Thyroid gland (tissue), 4 donors: ENCODE measurements at places on chromosomes 6 and 20. TPM values are rescaled to one million over a fixed set of nuclear protein-coding genes. Genes with fewer than 3 reads are reported as not detected.

GRCh38 chr6:84516154-84516553 is 248.2 kb downstream of the TBX18 start:
- DNase-seq: no peak

DNA sequence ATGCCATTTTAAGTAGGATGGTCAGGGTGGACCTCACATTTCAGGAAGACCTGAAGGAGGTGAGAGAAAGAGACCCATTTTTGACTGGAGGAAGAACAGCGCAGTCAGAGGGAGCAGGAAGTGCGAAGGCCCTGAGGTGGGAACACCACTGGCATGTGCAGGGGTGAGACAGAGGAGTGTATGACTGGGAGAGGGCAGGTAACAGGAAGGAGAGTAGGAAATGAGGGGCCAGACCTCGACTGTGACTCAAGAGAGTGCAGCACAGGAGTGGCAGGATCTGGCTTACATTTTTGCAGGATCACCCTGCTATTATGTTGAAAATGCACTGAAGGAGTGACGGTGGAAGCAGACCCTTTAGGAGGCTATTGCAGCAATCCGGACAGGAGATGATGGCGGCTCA is 117.7 kb upstream of the CDYL start:
- DNase-seq: no peak

Gene ENPP3
- 0.89 TPM for total RNA-seq

DNA sequence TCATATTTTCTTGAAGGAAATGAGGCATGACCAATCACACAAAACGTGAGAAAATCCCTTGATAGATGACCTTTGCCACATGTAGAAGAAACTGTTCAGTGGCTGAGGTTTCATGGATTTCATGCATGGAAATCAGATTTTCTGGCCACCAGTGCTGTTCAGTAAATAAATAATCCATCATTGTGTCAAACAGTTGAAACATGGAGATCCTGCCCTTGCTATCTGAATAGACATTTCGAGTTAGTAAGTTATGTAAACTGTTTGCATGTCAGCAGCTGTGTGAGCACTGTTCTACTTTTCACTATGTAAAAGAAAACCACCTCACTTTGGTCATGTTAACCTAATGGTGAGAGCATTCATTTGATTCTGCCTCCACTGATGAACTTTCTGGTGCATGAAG is 793.9 kb upstream of the EPHA7 start:
- no peak for DNase-seq

- no peak for DNase-seq
Measured at GRCh38 chr20:16257021-16257420, 316.2 kb downstream of the KIF16B start.

DNA sequence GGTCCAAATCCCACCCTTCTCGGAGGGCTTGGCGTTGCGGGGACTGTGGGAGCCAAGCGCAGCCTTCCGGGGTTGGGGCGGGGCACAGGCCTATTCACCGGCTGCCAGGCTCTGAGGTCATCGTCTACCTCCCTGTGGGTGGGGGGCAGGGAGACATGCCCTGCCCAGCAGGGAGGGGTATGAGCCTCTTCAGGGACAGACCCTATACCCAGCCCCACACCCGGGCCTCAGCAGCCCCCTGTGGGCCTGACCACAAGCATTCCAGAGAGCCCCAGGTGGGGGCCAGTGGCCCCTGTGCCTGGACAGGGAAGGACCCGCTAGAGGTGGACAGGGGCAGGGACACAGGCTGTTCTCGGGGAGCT is 11.6 kb downstream of the LAMA5 start:
- DNase-seq: peak; percentile 53

DNA sequence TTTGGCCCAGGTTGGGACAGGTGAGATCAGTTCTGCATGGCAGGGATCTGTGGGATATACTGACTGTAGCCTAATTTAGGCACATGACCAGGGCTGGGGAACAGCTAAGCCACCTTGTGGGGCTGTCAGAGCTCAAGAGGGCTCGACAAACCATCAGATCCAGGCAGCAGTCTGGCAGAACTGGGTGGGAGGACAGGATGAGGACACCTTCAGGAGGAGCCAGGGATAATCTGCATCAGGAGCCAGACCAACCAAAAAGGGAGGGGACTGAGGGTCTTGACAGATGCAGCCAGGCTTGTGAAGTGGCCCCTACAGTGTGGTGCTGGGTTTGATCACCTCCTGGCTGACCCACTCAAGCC is 123.4 kb downstream of the MAFB start:
- DNase-seq: no peak
